ENCODE measurements at places on chromosomes 4 and X. TPM values are rescaled to one million over a fixed set of nuclear protein-coding genes. Genes with fewer than 3 reads are reported as not detected.

The MAGEC3 gene
- total RNA-seq, result not detected

The OTC gene
- total RNA-seq, result not detected

DNA sequence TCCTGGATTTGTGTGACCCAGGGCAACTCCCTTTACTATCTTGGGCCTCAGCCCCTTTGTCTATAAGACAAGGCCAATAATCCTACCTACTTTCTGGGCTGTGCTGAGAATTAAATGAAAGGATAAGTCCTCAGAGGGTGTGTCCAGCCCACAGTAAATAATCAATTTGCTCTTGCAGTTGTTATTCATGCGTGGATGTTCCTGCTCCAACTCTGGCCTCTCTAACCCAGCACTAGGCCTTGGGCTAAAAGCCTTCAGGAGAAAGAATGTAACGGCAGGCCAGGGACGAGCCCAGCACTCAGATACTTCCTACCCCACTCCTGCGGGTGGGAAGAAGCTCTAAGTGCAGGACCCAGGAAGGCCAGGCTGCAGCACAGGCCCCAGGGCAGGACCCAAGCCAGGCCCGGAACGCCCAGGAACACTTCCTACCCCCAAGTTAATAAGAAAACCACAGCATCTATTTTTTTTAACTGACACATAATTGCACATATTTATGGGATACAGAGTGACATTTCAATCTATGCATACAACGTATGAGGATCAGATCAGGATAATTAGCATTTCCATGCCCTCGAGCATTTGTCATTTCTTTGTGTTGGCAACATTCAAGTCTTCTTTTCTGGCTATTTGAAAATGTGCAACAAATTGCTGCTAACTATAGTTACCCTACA lies 179.6 kb upstream of the RBPJ start:
- H3K4me1 ChIP-seq, result peaks cover 6% of the 10 kb centered on the region
- peak overlapping the region; percentile 55 for H3K27ac ChIP-seq

DNA sequence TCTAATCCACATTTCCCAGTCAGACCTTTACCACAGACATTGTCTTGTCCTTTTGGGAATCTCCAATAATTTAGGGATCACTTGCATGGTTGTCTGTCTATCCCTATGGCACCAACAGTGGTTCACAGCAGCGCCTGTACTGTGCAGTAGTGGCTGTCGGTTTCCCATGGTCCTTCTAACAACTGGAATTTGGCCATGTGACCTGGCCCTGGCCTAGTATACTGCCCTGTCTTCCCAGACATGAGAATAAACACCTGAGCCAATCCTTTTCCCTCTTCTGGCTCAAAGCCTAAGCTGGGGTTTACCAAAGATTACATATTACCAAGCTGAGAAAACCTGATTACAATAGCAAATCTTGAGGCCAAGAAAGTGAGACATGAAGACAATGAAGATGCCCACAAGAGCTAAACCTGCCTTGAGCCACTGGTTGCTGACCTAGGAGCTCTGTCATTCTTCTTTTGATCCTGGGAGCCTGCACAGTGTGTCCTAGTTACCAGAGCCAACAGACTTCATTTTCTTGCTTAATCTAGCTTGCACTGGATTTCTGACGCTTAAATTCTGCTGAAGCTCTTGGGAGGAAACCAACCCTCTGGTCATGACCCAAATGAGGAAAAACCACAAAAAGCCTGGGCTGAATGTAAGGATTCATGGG lies 92.1 kb downstream of the SCD5 start:
- H3K27me3 ChIP-seq, result no peaks in the 10 kb centered on the region
- H3K36me3 ChIP-seq, result no peaks in the 10 kb centered on the region
- no peak for DNase-seq
- H3K4me3 ChIP-seq, result no peak overlapping the region
- no peaks in the 10 kb centered on the region for H3K4me1 ChIP-seq
- H3K27ac ChIP-seq, result no peak overlapping the region

DNA sequence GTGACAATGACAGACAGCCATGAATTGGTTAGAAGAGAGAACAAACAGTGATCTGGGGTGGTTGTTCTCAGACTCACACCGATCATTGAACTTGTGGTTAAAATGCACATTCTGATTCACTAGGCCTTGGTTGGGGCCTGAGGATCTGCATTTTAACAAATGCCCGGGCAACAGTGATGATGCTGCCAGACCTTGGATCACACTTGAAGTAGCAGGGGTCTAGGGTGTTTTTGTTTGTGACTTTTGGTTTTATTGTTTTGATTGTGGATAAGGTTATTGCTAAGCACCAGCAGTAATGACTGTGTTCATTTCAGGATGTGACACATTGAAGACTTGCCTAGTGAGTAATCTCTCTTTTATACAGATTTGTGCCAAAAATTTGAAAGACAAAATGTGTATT lies 36.5 kb downstream of the TXLNG start:
- H3K4me3 ChIP-seq, result no peak overlapping the region
- H3K27me3 ChIP-seq, result no peaks in the 10 kb centered on the region

- H3K4me1 ChIP-seq, result no peaks in the 10 kb centered on the region
- DNase-seq, result no peak
- no peak overlapping the region for H3K4me3 ChIP-seq
- H3K27me3 ChIP-seq, result no peaks in the 10 kb centered on the region
- no peaks in the 10 kb centered on the region for H3K36me3 ChIP-seq
- no peak overlapping the region for H3K27ac ChIP-seq
Measured at GRCh38 chr4:80610845-80611677, 275.5 kb downstream of the CFAP299 start.

GRCh38 chr4:76182463-76182862 lies 31.2 kb downstream of the SCARB2 start:
- no peak overlapping the region for H3K27ac ChIP-seq
- peaks cover 1% of the 10 kb centered on the region for H3K4me1 ChIP-seq

All from upper lobe of left lung (tissue), 6 donors.